Stimulated activated CD8-positive, alpha-beta memory T cell treated with anti-CD3 and anti-CD28 coated beads, Interleukin-15, amount 100 ng/mL, for 4 hours (primary cell): ENCODE measurements at places on chromosomes 1 and 21.

GRCh38 chr1:185104083-185104482 is 52.7 kb downstream of the TRMT1L start:
- DNase-seq = no peak

- no peak for DNase-seq
Observed at GRCh38 chr1:210516092-210516656, 187.5 kb downstream of the HHAT start.

- no peak for DNase-seq
Observed at GRCh38 chr1:215407575-215407974, 159.5 kb upstream of the KCTD3 start.

DNA sequence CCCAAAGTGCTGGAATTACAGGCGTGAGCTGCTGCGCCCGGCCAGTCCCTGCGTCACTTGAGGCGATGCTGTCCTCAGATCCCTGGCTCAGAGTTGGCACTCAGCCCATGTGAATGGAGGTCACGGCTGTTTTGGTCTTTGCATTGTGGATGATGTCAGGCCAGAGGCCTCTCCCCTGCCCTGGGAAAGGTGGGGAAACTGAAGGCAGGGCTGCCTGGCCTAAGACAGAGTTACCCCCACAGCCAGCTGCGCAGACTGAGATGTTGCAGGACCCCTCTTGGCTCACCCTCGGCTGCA is 821 bp downstream of the MASP2 start:
- DNase-seq = no peak

DNA sequence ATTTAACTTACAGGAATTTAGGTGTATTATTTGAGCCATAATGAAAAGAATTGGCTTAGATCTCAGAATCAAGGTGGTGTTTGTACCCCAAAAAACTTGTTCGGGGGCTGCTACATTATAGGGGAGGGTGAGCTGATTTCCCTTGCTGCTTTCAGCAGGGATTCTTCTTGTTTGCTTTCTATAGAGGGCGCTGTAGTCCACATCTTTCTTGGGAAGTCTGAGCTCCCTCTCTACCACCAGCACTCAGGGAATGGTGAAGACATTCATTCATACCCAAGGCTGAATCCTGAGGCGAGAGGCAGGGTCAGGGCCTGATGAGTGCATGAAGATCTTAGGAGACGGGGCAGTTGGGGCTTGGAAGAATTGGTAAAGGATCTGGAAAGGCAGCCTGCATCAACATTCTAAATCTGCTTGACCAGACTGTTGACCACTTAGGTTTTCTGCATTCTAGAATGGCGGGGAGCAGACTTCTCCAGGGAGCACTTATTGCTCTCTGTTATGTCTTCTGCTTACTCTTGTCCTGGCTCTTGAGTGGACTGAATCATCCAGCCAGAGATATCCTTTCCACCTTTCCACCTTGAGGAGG is 18.9 kb downstream of the SPATA46 start:
- no peak for DNase-seq

DNA sequence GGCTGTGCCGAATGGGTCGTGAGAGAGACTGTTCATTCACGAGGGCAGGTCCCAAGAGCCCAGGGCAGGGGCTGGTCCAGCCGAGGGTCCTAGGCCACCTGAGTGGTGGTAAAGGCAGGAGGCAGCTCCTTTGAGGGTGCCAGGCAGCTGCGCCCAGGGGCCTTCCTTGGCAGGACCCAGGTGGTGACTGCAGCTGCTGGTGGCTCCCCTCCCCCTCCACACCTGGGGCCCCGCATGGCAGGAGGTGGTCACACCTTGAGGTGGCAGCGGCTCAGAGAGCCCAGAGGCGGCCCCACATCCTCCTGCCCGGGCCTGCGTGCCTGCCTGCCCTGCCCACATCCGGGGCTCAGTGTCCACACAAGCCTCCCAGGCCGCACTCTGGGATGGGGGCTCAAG is 9.8 kb upstream of the PLCH2 start:
- DNase-seq = no peak

DNA sequence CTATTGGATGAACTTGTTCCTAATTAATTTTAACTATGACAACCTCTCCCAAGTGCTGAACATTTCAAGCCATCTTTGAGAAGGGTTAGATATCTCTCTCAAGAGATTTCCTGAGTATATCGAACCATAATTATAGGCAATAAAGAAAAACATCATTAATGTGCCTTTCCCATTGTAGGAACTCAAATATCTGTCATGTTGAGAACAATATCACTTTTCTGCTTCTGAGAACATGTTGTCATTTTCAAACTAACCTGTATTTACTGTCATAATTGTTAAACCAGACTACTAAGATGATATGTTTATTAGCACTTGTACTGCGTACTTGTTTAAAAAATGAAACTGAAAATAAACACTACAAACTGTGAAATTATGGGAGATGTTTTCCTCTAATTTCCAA is 4.3 kb downstream of the EPS15 start:
- DNase-seq = no peak

DNA sequence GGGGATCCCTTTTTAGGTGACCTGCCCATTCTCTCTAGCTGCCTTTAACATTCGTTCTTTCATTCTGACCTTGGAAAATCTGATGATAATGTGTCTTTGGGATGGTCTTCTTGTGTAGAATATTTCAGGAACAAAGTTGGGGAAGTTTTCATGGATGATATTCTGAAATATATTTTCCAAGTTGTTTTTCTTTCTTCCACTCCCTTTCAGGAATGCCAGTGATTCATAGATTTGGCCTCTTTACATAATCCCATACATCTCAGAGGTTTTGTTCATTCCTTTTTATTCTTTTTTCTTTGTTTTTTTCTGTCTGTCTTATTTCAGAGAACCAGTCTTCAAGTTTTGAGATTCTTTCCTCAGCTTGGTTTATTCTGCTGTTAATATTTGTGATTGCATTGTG is 13.9 kb upstream of the SCMH1 start:
- no peak for DNase-seq

GRCh38 chr1:23019863-23020625 is 776 bp downstream of the KDM1A start:
- peak; percentile 1 for DNase-seq

DNA sequence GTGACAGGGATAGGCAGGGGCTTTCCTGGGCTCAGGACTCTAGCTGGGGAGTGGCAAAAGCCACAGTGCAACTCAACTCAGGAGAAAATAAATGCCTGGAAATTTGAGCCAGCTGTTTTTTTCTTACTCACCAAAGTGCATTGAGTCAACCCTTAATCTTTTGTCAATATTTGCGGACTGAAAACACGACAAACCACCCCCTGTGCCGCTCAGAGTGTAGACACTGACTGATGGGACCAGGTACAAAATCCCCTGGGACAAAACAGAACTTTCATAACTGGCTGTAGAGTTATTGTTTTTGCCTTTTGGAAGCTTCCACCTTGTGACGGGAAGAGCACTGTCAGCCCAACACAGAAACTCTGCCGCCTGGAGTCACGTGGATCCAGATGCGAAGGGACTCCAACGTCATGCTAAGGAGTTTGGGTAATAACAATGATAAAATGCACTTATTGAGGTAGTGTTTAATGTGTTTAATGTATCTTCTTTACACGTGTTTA is 164.6 kb downstream of the PLPP3 start:
- no peak for DNase-seq

GRCh38 chr1:24175033-24175755 is 11.9 kb downstream of the IFNLR1 start:
- DNase-seq = no peak

DNA sequence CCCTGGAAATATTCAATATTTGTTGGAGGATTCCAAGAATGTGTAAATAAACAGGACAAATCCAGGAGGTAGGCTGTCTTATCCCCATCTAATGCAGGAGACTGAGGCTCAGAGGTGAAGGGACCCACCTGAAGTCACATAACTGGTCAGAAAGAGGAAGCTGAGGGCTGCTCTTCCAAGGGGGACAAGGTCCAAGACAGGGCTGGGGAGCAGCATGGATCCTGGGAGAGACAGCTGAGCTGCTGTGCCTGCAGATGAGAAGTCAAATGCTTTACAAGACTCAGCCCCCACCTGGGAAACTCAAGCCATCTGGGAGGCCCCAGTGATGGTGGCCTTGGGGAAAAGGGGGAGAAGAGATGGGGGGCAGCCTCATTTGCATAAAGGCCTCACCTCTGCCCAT is 224.4 kb downstream of the PTPRU start:
- DNase-seq = no peak

DNA sequence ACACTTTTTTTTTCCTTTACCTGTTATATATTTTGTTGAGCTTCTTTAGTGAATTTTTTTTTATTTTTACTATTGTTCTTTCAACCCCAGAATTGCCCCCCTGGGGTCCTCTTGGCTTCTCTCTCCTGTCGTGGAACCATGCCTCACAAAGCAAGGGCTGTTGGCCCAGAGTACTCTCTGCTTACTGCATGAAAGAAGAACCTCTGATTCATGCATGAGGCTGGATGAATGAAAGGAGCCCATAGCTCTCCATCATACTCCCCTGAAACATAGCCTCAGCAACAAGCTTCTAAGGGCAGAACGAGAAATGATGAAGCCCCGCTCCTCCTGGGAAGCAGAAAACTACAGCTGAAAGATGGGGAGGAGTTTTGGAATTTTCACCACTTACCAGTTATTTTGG is 1441.0 kb downstream of the BRINP3 start:
- no peak for DNase-seq
